ENCODE measurements at places on chromosomes 2 and 18.

DNA sequence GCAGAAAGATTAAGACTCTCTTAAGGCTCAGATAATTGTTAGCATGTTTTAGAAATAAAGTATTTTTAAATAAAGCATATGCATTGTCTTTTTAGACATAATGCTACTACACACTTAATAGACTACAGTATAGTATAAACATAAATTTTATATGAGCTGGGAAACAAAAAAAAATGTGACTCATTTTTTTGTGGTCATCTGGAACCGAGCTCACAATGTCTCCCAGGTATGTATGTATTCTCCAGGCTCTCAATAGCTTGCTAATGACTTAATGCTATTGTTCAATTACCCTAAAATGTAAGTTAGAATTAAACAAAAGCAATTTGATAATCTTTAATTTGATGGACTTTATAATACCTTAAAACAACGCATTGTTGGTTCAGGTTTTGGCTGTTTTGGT lies 167.2 kb downstream of the NUP35 start:
- DNase-seq: no peak

DNA sequence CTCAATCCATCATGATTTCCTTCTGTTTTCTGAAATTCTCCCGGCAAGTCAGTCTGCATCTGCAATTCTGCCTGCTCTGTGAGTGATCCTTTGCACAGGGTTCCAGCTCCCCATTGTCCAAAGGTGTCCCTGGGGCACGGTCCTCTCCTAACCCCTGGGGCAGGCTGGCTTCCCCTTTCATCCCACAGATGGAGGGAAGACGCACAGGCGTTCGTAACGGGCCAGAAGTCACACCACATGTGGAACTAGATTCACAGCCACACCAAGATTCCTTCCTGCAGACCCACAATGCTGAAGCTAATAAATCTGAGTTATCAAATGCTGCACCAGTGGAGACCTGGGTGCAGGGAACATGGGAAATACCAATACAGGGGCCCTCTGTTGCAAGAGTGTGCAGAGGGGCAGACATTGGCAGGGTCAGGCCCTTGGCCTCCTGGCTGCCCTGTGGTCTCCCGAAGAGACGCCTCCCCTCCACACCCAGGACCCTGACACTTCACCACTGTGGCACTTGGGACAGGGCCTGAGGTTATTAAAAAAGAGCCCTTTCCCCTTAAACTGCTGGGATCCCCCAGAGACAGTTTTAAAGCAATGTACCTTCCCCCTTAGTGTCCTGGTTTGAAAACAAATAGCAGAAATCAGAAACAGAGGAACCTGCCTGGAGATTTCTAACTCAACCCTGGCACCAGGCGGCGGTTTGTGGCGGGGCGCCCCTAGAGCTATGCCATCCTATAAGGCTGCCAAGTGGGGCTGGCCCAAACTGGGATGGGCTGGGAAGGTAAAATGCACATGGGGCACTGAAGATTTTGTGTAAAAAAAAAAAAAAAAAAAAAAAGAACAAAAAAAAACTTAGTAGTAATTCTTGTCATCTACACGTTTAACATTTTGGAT lies 15.4 kb downstream of the ZNF516 start:
- DNase-seq: no peak

DNA sequence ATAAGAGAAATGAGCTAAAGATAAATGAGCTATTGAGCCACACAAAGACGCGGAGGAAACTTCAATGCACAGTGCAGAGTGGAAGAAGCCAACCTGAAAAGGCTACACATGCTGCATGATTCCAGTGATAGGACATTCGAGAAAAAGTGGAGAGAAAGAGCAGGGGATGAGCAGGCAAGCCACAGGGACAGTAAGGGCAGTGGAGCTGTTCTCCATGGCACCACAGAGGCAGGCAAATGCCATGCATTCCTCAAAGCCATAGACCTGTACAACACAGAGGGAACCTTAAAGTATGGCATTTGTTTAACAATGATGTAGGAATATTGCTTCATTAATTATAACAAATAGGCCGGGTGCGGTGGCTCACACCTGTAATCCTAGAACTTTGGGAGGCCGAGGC lies 36.5 kb upstream of the ZNF236 start:
- no peak for DNase-seq

DNA sequence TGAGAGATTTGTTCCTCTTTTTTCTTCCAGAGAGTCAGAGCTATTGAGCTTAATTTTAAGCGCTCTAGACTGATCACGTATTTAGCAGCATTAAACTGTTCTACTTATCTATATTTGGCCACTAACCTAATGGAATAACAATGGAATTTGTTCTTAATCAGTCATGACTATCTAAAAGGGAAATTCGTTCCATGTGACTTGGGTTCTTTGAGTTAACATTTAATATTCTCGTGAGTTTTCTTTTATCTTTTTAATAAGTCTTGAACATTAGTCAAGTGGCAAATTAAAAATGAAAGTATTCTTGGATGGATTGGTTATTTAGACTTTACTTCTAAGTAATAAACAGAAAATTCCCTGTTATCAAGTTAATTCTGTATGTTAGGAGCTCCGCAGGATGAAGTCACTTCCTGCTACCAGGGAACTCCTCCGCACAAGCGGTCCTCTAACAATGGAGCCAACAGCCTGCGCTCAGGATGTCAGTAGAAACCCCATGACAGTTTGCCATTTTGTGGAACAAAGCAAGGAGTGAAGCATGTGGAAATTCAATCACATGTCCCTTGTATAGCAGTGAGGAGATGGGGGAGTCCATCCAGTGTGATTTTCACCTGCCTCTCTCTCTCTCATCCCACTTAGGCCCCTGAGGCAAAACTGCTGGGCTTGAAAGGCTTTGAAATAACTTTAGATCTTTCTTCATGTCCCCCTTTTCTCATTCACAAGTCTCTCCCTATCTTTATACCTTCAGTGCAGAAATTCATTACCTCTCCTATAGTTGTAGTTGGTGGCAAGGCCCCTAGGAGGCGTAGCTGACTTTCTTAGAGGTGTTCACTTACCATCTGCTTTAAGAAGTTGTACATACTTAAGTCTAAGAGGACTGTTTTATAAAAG lies 138.1 kb downstream of the WDR7 start:
- DNase-seq: no peak

DNA sequence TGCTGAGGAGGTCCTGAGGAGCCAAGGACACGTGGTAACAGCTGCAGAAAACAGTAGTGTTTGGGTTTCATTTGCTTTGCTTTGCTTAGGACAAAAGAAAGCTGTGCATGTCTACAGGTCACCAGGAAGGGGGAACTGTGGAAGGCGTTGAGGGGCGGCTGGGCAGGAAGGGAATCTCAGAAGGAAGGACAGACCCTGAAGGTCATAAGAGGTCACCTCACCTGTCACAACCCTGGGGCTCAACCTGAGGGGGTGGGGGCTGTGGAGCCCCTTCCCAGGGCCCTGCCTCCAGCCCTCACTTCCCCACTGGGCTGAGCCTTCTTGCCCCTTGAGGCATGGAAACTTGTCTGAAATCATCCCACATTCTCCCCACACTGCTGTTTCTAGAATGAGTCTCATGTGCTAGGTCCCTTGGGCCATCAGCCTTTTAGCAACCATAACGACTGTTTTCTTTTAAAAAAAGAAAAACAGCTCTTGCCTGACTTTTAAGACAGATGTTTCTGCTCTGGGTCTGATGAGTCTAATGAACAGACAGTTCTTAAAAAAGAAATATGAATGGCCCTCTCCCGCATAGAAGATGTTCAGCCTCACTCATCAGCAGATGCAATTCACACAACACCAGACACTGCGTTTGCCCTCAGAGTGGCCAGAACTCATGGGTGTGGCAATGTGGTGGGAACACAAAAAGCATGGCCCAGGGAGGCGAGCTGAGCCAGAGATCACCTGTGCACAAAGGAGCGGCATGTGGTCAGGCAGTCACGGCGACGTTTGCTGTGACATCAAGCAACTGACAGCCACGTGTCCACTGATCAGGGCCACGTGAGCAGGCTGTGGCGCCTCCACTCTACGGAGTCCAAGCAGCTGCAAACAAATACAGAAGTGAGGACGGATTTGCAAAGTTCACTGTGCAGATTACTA lies 84.0 kb downstream of the SEPTIN10 start:
- DNase-seq: no peak

- DNase-seq: no peak
Observed at GRCh38 chr18:32289483-32290075, 99.7 kb downstream of the MEP1B start.

- no peak for DNase-seq
Observed at GRCh38 chr2:38439863-38440262, 62.8 kb upstream of the ATL2 start.

GRCh38 chr2:168851674-168852320 lies 38.4 kb downstream of the SPC25 start:
- DNase-seq: no peak

- no peak for DNase-seq
Observed at GRCh38 chr2:236610991-236611821, 41.6 kb downstream of the ACKR3 start.

DNA sequence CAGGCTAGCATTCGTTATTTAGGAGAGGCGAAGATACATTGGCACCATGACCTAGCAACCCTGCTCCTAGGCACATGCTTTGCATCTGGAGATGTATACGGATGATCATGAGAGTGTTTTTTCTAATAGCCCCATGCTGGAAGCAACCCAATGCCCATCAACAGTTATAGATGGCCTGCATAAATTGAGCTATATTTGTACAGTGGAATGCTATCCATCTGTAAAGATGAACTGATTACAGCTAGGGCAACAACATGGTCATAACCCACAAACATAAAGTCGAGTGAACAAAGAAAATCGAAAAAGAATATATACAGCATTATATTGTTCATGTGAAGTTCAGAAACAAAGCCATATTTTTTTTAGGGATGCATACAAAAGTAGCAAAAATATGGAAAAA lies 20.6 kb upstream of the CHRNA1 start:
- DNase-seq: no peak

GRCh38 chr2:11534071-11534745 lies 363 bp downstream of the GREB1 start:
- DNase-seq: no peak

- DNase-seq: no peak
Observed at GRCh38 chr2:119134775-119135174, 23.8 kb downstream of the C1QL2 start.

GRCh38 chr2:100365434-100365833 lies 43.1 kb upstream of the LONRF2 start:
- DNase-seq: no peak

DNA sequence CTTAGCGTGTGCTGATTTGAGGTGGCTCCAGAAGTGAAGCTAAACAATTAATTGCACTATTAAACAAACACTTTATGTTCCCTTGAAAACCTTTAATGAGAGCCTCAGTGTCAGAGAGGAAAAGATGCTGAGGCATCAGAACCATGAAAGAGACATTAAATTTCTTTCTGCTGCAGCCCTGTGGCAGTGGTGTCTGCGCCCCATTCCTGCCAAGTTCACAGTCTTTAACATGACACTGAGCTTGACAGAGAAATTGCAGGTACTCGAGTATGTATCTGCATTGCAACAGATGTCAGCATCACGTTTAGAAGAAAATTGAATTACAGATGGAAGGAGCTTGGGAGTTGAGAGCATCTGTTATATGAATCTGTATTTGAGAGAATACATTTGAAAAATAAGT lies 111.3 kb upstream of the CREB1 start:
- DNase-seq: no peak

DNA sequence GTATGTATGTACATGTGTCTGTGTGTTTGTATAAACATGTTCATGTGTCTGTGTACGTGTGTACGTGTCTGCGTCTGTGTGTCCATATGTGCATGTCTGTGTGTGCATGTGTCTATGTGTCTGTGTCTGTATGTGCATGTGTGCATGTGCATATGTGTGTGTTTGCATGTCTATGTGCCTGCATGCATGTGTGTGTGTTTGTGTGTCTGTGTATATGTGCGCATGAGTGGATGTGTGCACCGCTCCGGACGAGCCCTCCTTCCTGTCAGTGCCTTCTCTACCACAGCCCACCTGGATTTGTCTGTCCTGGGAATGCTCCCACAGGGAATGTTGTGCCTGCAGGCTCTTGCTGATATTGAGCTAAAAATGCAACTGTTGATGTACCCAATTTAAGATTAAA lies 113.3 kb upstream of the EPC2 start:
- no peak for DNase-seq

DNA sequence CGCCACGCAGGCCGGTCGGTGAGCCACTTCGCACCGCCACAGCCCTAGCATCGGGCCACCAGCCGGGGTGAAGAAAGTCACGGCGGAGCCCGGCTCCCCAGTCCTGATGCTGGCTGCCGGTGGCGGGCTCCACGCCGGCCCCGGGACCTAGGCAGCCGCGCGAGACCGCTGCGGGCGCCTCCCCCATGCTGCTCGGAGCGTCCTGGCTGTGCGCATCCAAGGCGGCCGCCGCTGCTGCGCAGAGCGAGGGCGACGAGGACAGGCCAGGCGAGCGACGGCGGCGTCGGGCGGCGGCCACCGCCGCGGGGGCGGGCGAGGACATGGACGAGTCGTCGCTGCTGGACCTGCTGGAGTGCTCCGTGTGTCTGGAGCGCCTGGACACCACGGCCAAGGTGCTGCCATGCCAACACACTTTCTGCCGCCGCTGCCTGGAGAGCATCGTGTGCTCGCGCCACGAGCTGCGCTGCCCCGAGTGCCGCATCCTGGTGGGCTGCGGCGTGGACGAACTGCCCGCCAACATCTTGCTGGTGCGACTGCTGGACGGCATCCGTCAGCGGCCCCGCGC lies 433 bp downstream of the SH3RF3 start:
- DNase-seq: no peak

GRCh38 chr2:111970453-111970852 lies 72.0 kb downstream of the MERTK start:
- DNase-seq: no peak

DNA sequence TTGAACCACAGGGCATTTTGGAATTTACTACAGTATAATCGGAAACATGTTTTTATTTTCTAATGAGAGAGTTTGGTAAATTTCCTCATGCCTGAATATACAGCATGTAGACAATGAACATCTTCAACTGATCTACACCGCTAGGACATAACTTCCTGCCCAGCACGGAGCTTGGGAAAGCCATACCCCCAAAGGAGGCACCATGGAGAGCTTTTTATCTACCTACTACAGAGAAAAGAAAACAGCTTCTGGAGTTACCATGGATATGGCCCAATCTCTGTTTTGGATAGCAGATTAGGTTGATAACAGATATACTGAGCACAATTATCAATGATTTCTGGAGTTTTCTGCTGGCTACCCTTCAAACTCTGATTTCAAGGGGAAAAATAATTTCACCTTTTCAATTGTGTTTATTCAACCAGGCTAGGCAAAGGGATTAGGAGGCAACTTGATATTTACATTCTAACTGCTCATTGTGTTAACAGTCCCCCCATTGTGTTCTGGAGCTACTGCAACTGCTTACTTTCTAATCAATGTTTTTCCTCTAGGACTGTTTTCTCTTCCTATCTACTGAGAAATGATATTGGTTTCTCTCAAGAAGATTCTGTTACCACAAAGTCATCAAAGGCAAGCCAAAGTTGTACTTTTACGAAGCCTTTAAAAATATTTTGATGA lies 123.0 kb upstream of the ARHGAP28 start:
- no peak for DNase-seq

- DNase-seq: no peak
Observed at GRCh38 chr2:181440919-181441318, 16.3 kb upstream of the ITGA4 start.

All from GM18507 (cell line).